AG09309 (cell line): ENCODE measurements at places on chromosomes 16 and 17.

DNA sequence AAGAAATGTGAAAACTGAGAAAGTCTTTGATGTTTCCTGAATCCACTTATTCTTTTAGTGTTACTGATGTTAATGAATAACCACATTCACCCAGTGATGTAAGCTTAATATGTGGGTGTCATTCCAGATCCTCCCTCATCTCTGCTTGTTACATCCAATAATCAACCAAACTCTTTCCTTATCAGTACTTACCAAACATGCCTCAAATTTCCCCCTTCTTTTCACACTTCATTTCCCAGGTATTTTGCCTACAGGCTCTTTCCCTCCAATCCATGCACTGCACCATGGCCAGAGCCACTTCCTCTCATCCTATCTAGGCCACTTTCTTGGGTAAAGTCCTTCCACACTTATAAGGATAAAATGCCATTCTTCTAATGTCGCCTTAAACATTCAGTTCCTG lies 451.5 kb downstream of the NPIPA7 start:
- no peak for DNase-seq

GRCh38 chr16:23408823-23409298 lies 44.1 kb downstream of the COG7 start:
- DNase-seq: peak; percentile 21

DNA sequence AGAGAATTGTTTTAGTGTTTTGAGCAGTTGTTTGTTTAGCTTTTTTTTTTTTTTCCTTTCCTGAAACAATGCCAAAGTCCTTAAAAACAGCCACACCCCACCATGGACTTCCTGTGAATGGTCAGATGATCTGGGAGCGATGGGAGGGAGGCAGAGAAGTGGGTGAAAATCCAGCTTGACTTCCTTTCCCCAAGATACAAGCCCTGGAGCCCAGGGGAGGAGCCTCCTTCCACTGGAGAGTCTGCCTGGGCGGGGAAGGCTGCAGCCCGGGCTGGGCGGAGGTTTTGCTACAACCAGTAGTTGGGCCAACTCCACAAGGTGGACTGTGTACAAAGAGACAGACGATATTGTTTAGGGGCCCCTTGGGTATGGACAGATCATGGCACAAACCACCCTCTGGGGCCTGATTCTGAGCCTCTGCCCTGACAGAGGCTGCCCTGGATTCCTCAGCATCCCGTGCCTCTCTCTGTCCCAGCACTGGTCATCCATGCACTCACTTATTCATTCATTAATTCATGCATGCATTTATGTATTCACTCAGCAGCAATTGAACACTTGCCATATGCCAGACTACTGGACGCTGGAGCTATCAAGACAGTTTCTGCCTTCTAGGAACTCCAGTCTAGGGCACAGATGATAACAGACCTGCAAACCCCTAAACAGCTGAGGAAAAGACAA lies 29.8 kb downstream of the WSB1 start:
- no peak for DNase-seq

DNA sequence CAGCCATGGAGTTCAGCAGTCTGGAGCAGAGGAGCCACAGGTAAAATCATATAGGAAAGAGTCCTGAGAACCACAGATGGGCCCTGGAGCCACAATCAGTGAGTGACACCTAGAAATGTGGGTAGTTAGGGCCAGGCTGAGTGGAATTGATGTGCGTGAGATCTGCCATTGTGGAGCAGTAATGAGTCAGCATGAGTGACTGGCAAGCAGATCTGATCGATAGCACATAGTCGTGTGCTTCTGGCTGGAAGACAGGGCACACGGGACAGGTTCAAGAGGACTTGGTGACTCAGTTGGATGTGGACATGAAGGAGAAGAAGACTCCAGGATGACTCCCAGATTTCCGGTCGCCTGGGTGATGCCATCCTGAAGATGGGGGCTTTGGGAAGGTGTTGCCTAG lies 12.3 kb downstream of the ADORA2B start:
- no peak for DNase-seq

DNA sequence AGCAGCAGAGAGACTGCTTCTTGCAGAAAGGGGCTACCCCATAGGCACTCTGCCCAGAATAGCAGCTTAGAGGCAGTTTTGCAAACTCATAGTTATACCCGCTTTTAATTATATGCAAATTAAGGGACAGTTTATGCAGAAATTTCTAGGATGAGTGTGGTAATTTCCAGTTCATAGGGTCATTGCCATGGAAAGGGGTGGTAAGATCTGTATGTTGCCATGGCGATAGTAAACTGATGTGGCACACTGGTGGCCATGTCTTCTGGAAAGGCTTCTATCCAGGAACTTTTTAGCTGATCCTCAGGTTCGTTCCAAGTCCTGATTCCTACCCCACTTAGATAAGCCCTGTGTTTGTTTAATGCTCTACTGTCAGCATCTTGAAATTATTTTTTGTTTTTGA lies 6.2 kb downstream of the STXBP4 start:
- no peak for DNase-seq

DNA sequence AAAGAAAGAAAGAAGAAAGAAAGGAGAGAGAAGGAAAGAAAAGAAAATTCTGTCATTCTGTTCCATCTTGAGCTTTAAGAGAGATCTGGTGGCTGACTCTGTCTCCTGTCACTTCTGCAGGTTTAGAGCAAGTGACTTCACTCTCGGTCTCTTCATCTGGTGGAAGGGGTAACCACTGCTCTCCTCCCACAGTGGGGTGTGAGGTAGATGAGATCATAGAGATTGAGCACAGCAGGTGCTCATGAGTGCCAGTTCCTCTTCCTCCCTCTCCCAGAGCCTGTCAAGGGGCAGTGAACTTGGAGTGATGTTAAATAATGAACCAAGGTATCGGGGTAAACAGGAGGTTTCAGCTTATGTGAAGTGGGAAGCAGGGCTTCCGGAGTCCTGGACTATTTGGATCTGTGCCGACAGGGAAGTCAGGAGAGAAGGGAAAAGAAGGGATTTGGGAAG lies 47.7 kb downstream of the BEAN1 start:
- DNase-seq: no peak

DNA sequence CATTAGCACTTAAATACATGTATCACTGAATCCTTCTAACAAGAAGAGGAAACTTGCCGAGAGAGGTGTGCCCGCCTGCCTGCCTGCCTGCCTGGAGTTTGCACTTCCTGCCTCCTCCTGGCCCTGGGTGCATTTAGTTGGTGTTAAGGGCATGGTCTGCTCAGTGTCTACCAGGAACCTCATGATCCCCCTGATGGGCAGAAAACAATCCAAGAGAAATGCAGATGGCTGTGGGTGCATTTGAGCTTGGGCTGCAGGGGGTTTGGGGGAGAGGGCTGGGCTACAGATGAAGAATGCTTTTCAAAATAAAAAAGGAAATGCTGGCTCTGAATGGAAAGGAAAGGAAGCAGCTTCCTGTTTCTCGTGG lies 10.1 kb downstream of the KSR1 start:
- DNase-seq: no peak

GRCh38 chr17:32124985-32125847 lies 17.1 kb upstream of the RHOT1 start:
- no peak for DNase-seq

GRCh38 chr17:32558997-32559650 lies 72.3 kb downstream of the CDK5R1 start:
- DNase-seq: no peak
